ENCODE measurements at places on chromosomes 2 and 18.
A peak's percentile ranks its signal among the peaks of the same experiment; 100 is the strongest.

- no peak for DNase-seq
Observed at GRCh38 chr2:240517342-240517741, 40.4 kb downstream of the ANKMY1 start.

GRCh38 chr18:74613381-74613780, 15.7 kb downstream of the ZNF407 start:
- no peak for DNase-seq

DNA sequence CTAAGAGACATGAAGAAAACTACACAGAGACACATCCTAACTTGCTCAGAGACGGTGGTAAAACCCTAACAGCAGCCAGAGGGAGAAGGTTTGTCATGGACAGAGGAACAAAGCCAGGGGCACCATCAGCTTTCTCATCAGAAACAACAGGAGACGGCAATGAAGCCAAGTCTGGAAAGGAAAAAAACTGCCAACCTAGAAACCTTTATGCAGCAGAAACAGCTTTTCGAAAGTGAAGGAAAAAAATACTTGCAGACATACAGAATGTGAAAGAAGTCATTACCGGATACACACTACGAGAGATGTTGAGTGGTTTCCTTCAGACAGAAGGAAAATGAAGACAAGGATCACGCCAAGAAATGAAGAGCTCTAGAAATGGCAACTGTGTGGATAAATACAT, 55.9 kb downstream of the ANO7 start:
- no peak for DNase-seq

GRCh38 chr2:25421820-25422411, 80.2 kb upstream of the DNMT3A start:
- no peak for DNase-seq

DNA sequence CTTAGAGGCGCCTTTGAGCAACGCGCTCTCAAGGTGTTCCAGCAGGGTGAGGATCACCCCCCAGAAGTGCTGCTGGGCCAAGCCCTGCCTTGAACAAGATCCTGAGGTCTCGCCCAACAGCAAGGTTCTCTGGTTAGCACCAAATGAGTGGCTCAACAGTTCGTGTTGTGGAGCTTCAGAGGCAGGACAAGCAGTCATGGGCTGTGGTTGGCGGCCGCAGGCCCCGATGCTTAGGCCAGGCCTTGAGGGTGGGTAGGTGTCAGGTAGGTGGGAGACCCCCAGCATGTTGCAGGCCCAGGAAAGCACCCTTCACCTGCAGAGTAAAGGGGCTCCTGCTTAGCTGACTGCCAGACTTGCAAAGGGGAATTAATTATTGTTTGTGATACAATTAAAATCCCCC, 70.2 kb upstream of the FOSL2 start:
- no peak for DNase-seq

DNA sequence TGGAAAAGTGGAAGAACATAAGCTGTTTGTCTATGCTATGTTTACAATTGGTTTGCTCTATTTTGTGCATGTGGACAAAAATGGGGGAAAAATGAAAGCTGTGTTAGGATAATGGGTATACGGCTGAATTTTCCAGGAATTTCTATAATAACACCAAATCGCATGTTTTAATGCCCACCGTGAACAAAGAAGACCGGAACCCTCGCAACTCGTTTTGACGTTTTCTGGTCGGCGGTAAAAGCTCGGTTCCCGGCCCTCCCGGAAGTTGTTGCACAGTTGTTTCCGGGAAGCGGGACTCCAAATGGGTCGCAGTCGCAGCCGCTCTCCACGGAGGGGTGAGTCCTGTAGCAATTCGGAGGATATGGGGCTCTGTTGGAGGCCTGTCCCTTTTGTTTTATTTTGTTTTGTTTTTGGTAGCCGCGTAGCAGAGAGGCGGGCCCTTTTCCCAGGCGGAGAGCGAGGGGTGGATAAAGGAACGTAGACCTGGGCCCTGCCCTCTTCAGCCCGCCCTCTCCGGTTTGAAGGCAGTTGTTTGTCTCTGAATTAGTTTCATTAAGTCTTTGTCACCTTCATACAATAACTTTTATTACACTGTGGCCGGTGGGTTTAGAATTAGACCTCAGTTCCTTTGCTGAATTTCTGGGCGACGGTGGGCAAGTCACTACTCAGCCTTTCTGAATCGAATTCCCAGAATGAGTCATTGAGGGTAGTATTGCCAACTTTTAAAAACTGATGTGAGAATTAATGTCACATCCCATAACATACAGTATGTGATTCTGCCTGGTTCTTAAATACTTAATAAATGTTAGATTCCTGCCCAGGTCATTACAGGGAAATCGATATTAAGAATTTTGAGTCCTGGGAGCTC, at the start of gene SNRNP27:
Gene SNRNP27, plus strand, starts transcription at position 273 of the 868 bp plus-strand sequence. Its CDS starts 29 bp downstream, at position 302.
- peak; percentile 93 for DNase-seq

- DNase-seq, result no peak
Observed at GRCh38 chr2:63680455-63680854, 91.7 kb downstream of the MDH1 start.

- no peak for DNase-seq
Observed at GRCh38 chr2:21395366-21395765, 271.6 kb downstream of the TDRD15 start.

DNA sequence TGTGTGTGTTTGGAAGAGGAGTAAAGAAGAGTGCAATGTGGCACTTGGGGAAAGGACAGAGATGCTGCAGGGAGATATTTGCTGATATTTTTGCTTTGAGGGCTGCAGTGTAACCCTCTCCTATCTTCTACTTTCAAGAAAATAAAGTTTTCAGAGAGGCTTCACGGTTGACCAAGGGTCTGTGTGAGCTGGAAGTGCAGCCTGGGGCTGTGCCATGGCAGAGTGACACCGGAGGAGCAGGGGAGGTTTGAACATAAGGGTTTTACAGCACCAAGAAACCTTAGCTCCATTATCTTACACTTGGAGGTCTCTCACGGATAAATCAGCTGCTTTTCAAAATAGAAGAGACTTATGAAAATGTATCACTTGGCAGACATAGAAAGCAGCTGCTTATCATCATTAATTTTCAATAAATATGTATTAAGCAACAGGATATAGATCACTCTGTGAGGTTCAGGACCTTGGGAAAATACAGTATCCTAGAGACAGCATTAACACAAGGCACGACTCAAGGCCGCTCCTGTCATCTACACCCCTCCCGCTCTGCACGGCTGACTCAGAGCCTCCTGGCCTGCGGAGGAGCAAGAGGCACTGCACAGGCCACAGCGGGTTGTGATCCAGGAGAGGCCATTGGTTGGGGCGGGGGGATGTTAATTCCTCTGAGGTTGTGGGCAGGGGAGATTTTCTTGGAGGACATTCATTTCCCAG, 127.8 kb downstream of the COPS8 start:
- peak; percentile 46 for DNase-seq

- DNase-seq, result peak; percentile 55
Observed at GRCh38 chr2:11539317-11540147, 5.7 kb downstream of the GREB1 start.

- DNase-seq, result no peak
Observed at GRCh38 chr2:207606829-207607228, 18.4 kb downstream of the METTL21A start.

- DNase-seq, result no peak
Observed at GRCh38 chr2:24169023-24169422, 5.8 kb upstream of the FAM228A start.

DNA sequence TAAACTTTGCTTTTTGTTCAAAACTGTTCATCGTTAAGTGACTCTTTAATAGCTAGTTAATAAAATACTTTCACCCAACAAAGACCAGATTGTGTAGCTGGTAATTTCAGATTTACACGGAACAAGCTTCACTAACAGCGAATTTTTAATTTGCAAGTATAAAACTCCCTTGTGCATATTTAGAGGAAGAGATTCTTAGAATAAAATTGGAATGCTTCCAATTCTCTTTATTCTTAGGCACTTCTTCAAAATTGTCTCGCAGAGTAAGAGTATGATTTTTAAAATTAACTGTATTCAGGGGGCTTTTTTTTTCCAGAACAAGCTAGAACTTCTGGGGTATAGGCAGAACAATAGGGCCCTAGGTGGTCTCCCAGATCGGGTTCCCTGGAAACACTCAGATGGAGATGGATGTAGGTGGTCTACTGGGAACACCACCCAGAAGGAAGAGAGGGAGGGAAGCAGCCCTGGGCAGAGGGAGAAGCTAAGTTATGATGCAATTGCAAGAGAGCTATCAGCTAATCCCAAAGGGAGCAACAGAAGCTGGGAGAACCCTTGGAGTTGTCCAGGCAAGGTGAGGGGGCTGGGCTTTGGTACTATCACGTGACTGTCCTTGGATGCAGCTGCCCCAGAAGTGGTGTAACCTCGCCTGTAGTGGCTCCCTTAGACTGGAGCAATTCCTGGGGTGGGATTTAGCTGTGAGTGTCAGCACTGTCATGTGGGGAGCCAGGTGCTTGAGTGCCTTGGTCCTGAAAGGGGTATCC, 151.7 kb upstream of the ASB18 start:
- DNase-seq, result no peak

DNA sequence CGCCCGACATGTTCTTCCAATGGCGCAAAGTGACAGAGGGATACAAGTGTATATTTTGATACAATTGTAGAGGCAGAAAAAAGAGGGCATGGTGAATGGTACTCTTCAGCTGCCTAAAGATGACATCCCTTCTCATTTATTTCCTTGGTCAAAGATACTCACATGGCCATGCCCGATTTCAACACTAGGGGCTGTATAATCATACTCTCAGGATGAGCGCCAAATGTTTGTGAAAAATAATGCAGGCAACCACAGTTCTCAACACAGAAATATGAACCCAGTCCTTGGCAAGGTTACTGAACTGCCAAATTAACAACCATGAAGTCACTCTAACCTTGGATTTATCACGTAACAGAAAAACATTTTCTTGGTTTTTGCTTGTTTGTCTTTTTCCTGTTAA, 204.4 kb downstream of the CCDC102B start:
- no peak for DNase-seq

GRCh38 chr18:47120428-47120827, 29.9 kb downstream of the HDHD2 start:
- no peak for DNase-seq

GRCh38 chr2:172374318-172375240, 52.8 kb upstream of the ITGA6 start:
- no peak for DNase-seq

DNA sequence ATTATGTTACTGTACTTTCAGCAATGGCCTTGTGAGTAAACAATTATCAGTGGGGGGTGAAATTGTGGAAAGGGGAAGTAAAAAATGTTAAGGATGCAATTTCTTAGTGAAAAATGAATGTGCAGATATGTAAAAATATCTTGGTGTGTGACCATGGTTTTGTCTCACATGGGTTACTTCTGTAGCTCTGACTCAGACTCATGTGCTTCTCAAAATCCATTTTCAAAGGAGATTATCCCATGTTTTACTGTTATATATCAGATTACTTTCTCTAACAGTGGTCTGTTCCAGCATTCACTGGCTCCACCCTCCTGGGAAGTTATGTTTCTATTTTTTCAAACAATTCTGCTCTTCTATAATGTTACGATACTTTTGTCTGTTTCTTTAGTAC, 298.2 kb upstream of the COL3A1 start:
- peak; percentile 64 for DNase-seq

DNA sequence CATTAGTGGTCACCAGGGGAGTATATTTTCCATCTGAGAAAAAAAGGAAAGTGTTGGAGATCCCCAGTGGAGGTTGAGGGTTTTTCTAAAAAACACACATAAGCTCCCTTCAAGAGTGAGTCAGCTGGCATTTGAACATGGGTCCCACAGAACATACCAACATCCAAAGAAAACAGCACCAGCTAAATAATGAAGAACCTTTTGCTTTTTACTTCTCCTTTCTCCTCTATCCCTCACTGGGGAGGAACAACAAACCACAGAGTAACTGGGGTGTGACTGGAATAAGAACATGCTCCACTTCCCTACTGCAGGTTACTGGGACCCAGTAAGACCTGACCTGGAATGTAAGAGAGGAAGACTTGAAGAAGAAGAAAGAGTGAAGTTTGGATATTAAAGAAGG, 56.5 kb upstream of the RAPH1 start:
- no peak for DNase-seq

DNA sequence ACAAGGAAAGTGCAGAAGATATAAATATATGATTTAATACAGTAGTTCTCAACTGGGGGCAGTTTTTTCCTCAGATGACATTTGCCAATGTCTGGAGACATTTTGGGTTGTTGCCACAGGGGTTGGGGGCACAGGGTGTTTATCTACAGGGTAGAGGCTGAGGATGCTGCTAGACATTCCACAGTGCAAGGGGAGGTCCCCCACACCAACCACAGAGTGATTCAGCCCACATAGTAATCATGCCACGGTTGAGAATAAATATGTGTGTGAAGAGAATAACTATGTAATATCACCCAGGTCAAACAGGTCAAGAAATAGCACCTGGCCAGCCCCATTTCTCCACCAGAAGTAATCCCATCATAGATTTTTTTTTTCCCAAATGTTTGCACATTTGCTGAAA, 17.9 kb downstream of the DYSF start:
- DNase-seq, result no peak

DNA sequence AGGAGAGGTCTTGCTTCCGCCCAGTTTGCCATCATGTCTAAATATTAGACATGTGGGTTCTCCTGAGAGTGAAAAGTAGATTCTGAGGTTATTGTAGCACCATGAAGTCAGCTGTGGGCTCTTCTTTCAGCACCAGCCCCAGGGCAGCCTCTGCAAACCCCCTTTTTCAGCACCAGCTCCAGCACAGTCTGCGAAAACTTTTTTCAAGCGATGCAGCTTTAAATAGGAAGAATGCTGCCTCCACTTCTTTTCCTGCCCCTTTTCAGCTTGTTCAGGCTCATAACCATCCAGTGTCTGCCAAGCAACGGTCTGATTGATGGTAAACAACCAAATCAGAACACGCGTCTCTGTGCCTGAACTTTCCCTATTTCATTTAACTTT, at the start of gene COL5A2:
Gene COL5A2, minus strand, starts transcription at position 192 of the 381 bp plus-strand sequence. Its CDS starts 157 bp downstream, at position 35.
- DNase-seq, result peak; percentile 92

DNA sequence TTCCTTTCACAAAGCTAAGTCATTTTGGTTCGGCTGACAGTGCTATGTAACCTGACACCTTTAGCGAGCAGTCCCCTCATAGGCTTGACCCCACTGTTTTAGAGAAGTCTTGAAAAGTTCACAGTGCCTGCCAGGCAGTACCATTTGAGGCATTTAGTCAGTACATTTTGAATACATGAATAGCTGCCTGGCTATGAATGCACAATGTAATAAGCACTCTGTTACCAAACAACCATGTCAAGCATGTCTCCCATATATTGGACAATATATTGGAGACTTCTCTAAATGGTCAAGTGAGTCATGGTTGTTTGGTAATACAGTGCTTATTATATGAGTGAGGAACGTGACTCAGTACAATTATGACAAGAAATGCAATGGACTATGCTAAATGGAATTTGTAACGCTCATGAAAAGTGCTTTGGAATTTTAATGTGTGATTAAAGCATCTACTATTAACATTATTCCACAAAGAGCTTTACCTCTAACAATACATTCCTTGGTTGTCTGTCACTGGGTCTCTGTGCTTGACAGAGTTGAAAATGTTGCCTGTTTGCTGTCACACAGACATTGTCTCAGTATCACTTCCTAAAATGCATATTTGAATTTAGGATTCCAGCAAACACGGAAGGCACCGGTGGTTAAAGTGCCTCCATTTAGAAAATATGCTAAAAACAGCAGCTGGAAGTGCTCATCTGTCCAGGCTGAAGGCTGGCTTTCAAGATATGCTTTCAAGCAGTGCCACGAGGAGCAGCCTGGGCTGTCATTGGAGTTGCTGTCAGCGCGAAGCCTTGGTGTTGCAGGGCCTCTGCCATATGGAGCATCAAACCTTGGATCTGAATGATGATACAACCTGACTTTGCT, 458.6 kb downstream of the FBXO15 start:
- peak; percentile 15 for DNase-seq
